ENCODE measurements at places on chromosomes 5 and 9. TPM values are rescaled to one million over a fixed set of nuclear protein-coding genes. Genes with fewer than 3 reads are reported as not detected.
A peak's percentile ranks its signal among the peaks of the same experiment; 100 is the strongest.

DNA sequence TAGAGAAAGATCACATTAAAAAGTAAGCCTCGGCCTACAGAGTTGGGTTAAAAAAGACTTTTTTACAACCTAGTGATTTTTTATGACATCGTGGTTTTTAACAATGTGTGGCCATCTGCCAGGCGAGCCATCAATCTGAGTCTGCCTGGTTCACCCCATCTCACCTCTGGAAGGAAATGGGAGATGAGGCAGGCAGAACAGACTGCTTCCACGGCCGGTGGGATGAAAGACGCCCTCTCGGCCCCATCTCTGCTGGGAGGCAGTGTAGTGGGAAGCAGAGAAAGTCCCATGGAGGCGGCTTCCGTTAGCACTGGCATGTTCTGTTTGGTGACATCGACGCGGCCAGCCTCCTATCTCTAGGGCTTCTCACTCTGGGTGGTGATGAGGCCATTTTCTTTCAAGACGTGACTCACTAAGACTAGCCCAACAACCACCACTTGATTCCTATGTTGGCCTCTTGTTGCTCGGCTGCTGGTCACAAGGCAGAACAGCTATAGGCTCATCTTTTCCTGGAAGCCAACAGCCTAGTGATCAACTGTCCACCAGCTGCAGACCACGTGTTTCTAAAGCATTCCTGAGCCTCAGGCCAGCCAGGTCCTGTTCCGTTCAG, 132.4 kb upstream of the OTULINL start:
- DNase-seq, result no peak

DNA sequence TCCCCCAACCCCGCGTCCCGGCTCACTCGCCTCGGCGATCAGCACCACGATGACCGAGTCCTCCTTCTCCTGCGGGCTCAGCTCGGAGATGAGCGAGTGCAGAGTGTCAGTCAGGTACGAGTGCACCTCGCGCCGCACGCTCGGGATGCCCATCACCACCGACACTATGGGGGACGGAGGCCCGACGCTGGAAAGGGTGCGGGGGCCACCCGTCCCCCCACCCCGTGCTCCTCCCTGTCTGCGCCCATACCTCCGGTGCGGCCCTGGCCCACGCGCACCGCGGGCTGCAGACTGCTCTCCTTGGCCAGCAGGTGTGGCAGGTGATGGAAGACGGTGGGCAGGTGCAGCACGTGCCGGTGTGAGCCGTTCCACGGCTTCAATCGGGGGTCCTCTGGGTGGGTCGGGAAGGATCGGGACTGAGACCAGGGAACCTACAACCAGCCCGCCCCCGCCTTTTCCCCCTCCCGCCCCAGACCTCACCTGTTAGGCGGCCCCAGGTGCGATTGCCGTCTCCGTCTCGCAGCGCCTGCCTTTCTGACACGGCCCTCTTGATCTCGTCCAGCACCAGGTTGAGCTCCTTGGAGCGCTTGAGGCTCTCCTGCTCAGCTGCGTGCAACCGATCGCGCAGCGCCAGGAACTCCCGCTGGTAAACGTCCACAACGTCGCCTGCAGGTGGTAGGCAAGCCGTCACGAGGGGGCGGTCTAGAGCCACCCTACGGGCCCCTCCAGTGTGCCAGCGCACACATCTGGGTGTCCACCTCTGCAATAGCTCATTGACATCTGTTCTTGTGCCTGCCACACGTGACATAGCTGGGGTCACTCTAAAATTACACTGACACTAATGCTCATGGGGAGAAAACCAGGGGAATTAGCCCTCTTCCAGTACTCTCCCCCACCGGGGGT, 5.1 kb downstream of the MGAT4B start:
- DNase-seq, result no peak

DNA sequence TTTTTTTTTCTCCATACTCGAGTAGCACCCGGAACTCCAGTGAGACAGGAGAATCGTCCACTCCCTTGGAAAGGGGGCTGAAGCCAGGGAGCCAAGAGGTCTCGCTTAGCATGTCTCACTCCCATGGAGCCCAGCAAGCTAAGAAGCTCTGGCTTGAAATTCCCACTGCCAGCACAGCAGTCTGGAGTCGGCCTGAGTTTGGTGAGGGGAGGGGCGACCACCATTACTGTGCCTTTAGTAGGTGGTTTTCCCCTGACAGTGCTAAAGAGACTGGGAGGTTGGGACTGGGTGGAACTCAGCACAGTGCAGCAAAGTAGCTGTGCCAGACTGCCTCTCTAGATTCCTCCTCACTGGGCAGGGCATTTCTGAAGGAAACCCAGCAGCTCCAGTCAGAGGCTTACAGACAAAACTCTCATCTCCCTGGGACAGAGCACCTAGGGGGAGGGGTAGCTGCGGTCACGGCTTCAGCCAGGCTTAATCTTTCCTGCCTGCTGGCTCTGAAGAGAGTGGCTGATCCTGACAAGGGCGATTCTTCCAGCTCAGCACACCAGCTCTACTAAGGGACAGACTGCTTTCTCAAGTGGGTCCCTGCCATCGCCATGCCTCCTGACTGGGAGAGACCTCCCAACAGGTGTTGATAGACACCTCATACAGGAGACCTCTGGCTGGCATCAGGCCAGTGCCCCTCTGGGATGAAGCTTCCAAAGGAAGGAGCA, 414.5 kb upstream of the ZNF608 start:
- DNase-seq, result no peak

- no peak for DNase-seq
Observed at GRCh38 chr9:69054989-69055388, 19.4 kb downstream of the FXN start.

DNA sequence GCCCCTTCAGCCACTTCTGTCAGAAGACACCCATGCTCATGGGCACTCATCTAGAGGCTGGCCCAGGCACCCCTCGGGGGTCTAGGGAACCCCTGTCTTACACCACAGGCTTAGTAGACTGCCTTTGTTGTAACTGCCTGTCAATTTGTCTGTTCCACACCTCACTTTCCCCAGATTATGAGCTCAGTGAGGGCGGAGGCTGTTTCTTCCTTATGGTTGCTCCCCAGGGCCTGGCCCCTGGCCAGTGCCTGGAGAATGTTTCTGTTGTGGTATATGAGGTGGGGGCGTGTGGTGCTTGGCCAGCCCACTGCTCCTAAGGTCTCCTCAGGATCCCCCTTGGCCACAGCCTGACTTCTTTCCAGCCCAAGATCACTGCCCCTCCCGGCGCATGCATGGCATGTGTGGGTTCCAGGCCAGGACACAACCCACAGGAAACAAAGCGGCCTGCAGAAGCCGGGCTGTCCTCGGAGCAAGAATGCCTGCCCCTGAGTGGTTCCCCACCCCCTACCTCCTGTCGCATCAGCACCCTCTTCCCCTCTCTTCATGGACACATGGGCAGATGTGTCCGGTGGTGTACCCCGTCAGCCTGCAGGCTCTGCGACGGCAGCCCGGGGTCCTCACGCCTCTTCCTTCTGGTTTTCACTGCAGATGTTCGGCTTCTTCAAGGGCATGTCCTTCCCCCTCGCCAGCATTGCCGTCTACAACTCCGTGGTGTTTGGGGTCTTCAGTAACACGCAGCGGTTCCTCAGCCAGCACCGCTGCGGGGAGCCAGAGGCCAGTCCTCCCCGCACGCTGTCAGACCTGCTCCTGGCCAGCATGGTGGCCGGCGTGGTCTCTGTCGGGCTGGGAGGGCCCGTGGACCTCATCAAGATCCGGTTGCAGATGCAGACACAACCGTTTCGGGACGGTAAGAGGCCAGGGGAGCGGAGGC, 17.7 kb downstream of the SLC25A48 start:
- DNase-seq, result no peak

The SLC1A3 gene
- total RNA-seq, result 9.6 TPM

DNA sequence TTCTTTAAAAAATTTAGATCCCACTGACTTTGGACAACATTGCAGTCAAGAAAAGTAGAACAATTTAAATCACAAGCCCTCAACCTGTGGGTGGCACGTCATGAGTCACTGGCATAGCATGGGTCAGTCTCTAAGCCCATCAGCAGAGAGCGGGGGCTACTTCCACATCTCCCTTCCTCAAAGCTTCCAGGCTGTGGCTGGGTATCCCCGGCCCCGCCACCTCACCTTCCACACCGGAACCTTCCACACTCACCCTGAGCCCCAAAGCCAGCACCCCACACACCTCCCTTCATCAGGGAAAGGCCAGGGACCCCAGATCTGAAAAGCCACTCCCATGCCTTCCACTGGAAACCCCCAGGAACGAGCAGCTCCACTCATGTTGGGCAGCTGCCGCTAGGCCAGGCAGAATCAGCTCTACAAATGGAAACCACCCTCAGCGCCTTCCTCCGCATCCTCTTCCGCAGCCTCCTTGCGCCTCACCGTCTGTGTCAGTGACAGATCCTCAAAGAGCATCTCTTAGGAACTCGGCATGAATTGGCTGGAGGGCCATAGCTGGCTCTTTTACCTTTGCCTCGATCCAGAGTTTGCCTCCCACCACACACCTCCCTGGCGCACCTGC, 156.5 kb downstream of the ERCC6L2 start:
- DNase-seq, result no peak

DNA sequence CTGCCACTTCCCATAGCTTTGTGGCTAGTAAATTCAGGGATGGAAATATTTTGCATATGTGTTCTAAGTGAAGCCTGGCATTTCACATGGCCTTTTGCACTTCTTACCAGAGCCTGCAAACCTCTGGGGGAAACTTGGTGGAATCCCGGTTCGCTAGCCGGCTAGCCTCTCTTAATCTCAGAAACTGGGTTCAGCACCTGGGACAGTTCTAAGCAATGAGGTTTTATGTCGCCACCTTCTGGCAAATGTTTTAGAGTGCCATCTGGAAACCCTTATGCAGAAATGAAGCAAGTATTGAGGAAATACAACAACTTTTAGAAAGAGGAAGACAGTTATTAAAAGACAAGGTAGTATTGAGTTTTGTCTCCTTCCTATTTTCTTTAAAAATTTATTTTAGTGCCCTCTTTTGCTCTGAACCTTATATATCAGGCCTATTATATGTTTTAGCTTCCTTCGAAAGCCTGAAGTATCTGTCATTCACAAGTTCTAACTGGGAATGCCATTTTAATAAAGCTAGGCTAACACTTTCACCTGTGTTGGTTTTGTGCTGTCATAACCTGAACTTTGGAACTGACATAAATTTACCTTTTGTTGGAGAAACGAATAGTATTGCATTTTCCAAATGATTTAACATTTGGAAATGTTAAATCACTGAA, 963 bp upstream of the HTR1A start:
- DNase-seq, result peak; percentile 80

- DNase-seq, result no peak
Observed at GRCh38 chr9:121771418-121771817, 120.0 kb downstream of the DAB2IP start.

DNA sequence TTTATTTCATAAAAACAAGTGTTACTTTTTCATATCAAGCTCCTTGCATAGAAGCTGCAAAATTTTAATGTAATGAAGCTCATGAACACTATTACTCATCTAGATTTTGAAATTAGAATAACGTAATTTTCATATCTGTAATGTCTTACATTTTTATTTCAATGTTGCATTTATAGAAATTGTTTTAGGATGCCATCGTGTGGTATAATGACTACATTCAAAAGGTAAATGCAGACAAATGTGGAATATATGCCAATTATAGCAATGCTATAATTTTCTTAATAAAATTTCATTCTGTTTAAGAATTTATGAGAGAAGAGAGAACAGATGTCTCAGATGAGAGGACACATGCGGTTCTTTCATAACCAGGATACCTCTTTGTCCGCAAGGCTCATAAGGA, 230.2 kb downstream of the TMEM232 start:
- peak; percentile 13 for DNase-seq

- no peak for DNase-seq
Observed at GRCh38 chr9:127305838-127306226, 41.3 kb downstream of the GARNL3 start.

The POLK gene
- total RNA-seq, result 34.9 TPM
